ENCODE measurements at places on chromosomes 2 and 18.

- peak; percentile 2 for DNase-seq
These were observed 545.3 kb downstream of the TSN start for GRCh38 chr2:122300758-122301157.

- DNase-seq, result no peak
These were observed 5.7 kb downstream of the DYSF start for GRCh38 chr2:71459084-71459431.

GRCh38 chr2:229160180-229160579 is 110.9 kb downstream of the PID1 start:
- DNase-seq, result no peak

DNA sequence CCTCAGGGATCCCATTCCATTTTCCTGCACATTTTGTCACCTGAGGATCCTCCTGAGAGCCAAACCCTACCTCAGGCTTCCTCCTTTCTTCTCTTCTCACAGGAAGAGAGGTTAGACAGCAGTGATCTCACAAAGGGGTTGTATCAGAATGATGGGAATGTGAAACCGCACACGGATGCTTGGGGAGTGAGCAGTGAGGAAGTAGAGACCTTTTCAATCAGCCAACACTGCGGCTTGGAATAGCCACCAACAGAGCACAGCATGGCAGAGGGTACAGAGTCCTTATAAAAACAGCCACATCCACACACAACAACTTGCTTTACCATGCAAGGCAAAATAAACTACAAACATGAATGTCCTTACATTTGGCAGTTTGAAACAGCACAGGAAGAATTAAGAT is 8.7 kb downstream of the TMEM182 start:
- no peak for DNase-seq

- DNase-seq, result no peak
These were observed 248.3 kb downstream of the TRIB2 start for GRCh38 chr2:12964904-12965539.

Measured in activated CD4-positive, alpha-beta T cell treated with anti-CD3 and anti-CD28 coated beads, Interleukin-2, amount 50 U/mL, for 16 hours (primary cell).